ENCODE measurements at places on chromosomes 6 and 20.

GRCh38 chr6:30712441-30712945 is 4.6 kb downstream of the MDC1 start:
- no peak for DNase-seq

- no peak for DNase-seq
Measured at GRCh38 chr20:5734602-5735001, 15.6 kb upstream of the SHLD1 start.

GRCh38 chr6:68313911-68314310 is 321.2 kb upstream of the ADGRB3 start:
- DNase-seq: no peak

- no peak for DNase-seq
Measured at GRCh38 chr20:1870792-1871550, 24.2 kb upstream of the SIRPA start.

DNA sequence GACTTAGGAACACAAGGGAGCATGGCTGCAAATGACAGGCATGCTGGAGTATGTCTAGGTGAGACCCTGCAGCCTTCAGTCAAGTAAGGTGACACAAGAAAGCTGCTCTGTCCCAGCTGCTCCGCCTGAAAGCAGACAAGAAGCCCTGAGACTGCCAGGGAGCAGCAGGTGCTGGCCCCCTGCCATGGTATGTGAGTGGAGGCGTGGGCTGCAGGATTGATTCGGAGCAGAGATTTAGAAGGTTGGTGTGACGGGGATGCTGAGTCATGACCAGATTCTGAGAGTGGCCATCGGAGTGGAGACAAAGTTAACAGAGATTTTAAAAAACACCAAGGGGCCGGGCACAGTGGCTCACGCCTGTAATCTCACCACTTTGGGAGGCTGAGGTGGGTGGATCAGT is 17.8 kb downstream of the LRP11 start:
- DNase-seq: no peak

- DNase-seq: no peak
Measured at GRCh38 chr6:113330636-113330946, 526.6 kb upstream of the MARCKS start.

DNA sequence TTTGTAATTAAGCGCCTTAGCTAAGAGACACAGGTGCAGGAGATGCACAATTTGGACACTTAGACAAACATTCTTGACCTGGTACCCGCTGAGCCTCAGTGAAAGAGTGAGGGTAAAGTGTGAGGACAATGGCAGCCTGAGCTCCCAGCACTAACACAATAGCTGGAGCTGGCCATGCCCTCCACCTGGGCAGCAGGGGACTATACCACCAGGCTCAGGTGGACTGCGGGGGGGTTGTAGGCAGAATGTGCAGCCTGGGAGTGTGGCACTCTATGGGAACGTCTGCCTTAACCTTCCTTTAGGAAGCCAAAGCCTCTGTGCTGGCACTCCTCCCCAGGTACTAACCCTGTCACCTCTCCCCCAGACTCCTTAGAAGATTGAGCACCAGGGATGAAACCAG is 23.6 kb downstream of the PRKN start:
- DNase-seq: no peak

DNA sequence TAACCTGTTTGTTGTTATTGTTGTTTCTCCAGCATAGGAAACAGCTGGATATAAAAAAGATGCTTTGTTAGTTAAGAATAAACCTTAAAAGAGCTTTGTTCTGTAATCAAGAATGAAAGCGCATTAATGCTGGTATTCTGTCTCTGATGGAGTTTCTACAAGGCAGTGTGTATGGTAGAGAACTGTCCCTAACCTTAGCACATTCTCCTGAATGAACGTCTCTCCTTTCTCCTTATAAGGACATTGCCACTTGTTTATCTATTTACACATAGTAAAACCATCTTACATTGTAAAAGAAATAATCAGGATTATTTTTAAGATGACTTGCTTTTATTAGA is 33.8 kb upstream of the LCA5 start:
- DNase-seq: no peak

DNA sequence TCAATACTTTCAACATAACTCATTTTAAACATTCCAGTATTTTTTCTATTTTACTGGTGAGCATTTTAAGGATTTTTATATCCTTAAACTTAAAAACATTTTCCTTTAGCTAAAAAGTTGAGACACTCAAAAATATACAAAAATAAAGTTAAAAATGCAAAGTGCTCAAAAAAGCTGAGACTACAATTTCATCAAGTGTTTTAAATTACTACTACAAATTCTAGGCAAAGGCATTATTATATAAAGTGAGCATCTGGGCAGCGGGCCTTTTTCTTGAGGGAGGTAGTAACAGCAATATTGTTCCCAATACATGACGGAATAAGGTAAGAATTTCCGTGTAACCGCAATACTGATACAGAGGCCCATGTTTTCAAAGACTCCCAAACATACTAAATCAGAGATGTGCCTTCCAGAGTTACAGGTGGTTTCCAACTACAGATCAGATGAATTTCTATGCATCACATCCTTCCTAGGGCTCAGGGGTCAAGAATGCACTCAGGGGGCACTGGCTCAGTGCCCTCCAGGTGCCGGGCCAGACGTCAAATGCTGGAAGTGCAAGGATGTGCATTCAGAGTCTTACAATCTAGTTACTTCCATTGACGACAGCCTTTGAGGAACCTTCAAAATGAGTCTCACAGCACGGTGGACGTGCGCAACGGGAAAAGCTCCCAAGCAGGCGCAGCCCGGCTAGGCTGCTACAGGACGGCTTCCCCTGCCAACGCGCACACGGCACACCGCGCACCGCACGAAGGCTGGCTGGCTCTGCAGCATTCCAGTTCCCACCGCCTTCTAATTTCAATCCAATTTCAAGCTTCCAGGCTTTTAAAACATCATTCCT is 1.7 kb downstream of the PHF10 start:
- DNase-seq: peak; percentile 7

DNA sequence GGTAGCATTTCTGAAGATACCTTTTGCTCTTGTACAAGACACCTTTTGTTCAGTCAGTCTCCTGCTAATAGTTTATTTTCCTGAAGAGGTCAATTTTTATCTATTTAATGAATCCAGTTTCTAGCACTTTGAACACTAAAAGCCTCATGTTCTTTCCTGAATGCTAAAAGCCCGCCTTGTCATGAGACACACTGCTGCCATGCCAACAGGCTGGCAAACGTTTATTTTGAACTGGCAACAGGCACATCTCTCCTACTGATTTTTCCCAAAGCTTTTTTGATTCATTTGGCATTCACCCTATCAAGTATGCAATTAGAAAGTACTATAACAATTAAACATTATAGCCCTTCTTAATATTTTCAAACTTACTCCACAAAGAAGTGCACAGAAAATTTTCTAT is 421.2 kb upstream of the EYS start:
- no peak for DNase-seq

DNA sequence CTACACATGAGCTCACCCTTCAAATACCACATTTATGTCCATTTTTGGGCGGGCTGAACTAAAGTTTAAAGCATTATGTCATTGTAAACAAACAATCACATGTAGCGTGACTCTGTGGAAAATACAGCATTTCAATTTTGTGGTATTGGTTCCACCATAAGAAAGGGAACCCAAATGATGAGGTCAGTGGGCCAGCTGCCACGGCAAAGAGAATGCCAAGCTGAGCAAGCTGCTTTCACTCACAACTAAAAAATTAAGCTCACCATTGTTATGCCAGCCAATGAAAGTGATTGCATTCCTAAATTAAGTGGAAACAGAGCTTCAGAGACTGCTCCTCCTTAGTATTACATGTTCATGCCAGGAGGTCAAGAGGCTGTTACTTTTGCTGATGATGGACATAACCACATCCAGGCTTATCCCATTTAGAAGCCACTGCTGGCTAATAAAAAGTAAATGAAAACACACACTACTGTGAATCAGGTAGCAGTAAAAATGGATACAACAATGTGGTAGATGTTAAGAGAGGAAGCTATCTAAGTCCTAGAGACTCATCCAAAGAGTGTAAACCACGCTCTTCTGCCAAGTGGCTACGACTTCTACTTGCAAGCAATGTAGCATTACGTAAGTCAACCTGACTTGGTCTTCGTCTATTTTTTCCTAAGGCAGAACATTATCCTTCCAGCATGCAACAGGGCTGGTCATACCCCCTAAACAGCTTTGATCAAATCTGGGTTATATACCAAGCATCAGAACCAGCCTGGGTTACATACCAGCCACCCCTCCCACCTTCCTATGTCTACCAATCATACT is 164.8 kb downstream of the BACH2 start:
- no peak for DNase-seq

GRCh38 chr6:35687658-35688604 is 784 bp downstream of the FKBP5 start:
- peak; percentile 40 for DNase-seq

DNA sequence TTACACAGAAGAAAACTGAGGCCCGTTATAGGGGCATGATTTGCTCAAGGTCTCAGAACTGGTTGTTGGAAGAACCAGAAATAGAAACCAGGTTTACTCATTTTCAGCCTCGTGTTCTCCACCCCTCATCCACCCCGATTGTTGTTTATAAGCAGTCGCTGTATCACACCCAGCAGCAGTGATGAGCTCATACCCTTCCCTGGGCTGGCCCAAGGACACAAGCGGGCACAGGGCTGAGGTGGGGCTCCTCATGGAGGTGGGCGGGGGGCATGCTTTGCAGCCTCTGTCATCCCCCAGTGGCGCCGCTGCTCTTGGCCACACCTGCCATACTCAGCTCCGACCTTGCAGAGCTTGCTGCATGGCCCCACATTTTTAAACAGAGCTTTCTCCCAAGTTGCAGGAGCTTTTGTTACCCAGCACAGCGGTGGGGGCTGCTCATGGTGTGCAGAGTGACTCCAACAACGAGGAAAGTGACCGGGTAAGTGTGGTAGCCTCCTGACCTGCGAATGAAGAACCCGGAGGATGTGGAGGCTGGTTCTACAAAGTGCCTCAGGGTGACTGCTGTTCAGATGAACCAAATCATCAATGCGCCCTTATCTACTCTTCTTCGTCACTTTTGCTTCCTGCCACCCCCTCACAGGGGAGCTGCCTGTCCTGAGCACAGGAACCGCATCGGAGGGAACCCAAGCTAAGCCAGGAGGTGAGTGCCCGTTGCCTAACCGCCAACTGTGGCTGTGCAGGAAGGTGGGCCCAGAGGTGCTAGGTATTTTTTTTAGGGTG is 43.6 kb upstream of the NKX2-2 start:
- DNase-seq: no peak

GRCh38 chr20:6485351-6485750 is 282.1 kb upstream of the BMP2 start:
- DNase-seq: no peak

- no peak for DNase-seq
Measured at GRCh38 chr6:134787261-134787877, 162.5 kb downstream of the ALDH8A1 start.

DNA sequence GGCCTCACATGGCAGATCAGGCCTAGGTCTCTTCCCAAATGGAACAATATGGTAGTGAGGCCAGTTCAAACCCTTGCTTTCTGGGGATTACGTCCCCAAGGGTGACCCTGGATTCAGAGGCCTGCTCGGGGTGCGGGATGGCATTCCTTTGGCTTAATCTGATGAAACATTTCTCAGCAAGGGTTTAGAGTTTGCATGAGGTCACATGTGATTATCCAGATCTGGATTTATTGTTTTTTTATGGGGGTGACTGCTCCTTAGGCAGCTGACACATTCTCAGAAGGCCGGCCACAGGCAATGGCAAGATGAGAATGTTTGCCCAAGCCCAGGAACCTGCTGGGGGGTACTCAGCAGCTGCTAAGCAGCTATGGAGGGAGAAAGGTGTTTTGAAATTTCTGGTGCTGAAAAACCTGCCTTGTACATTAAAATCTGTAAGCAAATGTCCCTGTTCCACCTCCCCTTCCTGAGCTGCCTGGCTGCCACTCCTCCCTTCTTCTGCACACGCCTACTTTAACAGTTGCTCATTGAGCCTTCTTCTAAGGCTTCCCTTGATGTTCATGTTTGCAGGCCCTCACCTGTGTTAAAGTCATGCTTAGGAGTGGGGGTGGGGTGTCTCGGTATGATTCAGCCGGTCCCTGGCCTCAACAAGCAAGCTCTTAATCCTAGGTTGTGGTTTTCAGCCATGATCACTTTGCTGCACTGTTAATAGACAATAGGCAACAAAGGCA is 37.9 kb upstream of the FUCA2 start:
- DNase-seq: no peak

DNA sequence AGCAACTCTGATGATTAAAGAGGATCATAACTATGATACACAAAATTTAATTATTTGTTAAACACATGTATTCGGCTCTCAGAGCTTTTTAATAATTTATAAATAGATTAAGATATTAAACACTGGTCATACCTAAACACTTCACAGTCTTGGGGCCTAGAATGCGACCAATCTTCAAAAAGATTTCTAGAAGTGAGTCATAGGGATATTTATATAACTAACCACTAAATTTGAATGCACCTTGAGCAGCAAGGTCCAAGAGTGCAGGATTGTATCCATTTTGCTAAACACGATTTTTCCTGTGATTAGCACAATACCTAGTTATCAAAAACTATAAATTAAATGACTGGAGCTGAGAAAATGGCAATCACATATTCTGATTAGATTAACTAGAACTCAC is 709.3 kb downstream of the EPHA7 start:
- no peak for DNase-seq

DNA sequence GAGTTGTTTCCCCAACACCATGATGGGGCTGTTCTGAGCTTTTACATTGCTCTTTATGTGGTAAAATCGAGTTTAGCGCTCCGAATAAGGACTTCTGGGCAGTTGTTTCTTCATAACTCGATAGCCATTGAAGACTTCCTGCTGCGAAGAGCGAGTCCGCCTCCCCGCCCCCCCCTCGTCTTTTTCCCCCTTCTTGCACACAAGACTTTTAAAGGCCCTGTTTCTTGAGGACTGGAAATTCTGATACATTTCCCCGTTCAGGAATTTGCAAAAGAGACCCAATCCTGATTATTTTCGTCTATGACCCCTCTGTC is 1.5 kb upstream of the CITED2 start:
- DNase-seq: no peak

- DNase-seq: no peak
Measured at GRCh38 chr6:118959903-118960302, 24.9 kb upstream of the MCM9 start.

DNA sequence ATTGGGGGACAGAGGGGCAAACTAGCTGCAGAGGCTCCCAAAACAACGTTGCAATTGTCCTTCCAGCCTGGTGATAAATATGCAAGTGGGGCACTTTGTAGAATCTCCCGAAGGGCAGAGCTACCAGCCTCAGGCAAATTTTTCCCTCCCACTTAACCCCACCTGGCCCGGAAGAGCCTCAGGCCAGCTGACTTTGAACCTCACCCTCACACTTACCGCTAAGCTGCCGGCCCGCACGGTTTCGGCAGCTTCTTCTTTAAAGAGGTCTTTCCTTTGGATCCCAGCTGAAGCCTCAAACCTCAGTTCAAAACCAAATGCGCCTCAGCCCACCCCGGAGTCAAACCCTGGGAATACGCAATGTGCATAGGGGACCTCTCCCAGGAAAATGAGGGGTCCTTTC is 2.5 kb downstream of the OVOL2 start:
- peak; percentile 15 for DNase-seq

- no peak for DNase-seq
Measured at GRCh38 chr6:129486327-129486726, 223.7 kb downstream of the ARHGAP18 start.

GRCh38 chr6:33966536-33966935 is 162.7 kb upstream of the MLN start:
- DNase-seq: no peak
